ENCODE measurements at places on chromosomes 16 and 17.

GRCh38 chr16:54288030-54288834 lies 1.6 kb upstream of the IRX3 start:
- no peak for DNase-seq

GRCh38 chr17:9839433-9839832 lies 13.7 kb downstream of the GLP2R start:
- DNase-seq = no peak

GRCh38 chr17:15963670-15964110 lies 18.8 kb downstream of the ADORA2B start:
- no peak for DNase-seq

DNA sequence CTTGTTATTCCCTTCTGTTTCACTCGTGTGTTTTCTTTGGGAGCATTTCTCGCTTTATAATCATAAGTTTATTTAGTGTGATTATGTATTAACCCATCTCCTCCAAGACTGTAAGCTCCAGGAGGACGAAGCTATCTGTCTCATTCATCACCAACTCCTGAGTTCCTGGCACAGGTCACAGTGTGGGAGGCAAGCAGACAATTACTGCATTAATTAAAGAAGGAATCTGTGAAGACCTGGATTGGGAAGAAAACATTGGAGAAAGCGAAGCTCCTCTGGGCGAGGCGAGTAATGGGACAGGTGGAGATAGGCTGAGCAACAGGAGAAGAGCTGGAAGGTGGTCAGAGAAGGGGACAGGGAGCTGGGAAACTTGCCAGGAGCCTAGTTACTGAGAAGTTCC lies 7.8 kb upstream of the CAMKK1 start:
- no peak for DNase-seq

- DNase-seq = no peak
Measured at GRCh38 chr17:35191001-35191695, 3.0 kb downstream of the SLC35G3 start.

DNA sequence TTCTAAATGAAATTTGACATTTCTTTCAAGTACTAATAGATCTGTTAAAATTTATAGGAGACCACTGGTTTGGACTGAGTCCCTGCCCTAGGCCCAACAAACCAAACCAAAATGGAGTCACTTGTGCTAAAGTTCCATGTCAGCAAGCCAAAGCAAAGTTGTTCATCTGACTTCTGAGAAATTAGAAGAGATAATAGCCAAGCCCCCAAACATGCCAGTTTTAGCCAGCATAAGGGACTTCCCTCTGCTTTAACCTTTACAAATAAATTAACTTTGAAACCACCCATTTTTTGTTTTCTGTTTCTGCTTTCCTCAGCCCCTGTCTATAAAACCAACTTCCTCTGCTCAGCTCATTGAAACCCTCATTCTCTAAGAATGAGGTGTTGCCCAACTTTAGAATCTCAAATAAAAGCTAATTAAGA lies 18.9 kb downstream of the CDR2 start:
- DNase-seq = no peak

- DNase-seq = no peak
Measured at GRCh38 chr16:9102379-9102778, 10.9 kb downstream of the HAPSTR1 start.

DNA sequence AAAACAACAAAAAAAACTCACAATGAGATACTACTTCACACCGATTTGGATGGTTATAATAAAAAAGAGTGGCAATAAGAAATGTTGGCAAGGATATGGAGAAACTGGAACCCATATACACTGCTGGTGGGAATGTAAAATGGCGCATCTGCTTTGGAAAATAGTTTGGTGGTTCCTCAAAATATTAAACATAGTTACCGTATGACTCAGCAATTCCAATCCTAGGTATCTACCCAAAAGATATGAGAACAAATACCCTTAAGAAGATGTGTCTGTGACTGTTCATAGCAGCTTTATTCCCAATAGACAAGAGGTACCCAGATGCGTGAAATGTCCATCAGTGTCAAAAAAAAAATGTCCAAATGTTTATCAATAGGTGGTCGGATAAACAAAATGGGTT lies 7.2 kb downstream of the CPPED1 start:
- DNase-seq = no peak

- DNase-seq = no peak
Measured at GRCh38 chr16:70745536-70746025, 55.4 kb downstream of the VAC14 start.

- DNase-seq = no peak
Measured at GRCh38 chr17:62937606-62938005, 28.4 kb upstream of the TANC2 start.

GRCh38 chr17:58371300-58371950 lies 19.4 kb upstream of the SUPT4H1 start:
- DNase-seq = no peak

GRCh38 chr17:79843474-79843815 lies 4.2 kb upstream of the CBX4 start:
- DNase-seq = no peak

DNA sequence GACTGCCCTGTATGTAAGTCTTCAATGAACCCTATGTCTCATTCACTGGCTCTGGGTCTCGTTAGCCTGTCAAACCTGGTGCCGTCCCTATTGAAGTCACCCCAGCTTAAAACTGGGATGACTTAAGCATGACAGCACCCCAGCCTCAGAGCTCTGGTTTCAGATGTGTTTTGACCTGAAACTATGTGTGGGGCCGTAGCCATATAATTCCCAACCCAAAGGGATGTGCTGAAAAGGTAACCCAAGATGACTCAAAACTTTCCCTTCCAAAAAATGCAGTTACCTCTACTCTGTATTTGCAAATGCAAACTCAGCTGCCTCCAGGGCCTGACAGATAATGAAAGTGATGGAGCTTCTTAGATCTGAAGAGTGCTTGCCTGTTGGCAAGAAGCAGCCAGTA lies 478.3 kb upstream of the ERCC4 start:
- DNase-seq = no peak

DNA sequence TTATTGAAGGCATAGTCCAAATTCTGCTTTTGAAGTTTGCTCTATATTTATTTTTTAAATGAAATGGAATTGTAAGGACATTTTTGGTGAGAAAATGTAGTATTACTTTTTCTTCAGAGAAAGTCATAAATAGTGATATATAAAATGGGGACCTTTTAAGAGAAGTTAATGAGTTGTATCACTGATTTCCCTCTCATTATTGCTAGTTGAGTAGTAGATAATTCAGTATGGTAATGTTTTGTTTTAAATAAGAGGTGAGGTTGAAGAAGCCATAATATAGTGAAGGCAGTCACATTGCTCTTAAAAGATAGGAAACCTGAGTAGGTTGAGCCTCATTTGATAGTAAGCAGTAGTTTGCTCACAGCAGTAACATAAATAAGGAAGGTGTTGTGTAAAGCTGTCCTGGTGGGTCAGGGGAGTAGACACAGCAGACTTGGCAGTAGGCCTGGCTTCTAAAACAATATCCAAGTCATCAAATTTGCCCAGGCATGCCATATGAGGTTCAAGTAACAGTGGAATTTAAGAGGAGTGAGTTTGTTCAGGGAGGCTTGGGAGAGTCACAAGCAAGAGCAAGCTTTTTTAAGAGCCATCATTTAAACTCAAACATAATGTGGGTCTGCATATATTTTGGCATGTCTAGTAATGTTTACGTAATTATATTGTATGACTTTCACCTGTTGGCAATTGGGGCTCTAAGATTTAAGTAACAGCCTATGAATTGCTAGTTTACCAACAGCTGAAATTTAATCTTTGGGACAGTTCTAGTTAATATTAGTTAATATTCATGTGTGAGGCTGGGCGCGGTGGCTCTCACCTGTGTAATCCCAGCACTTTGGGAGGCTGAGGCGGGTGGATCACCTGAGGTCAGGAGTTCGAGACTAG lies 6.5 kb downstream of the NFATC3 start:
- no peak for DNase-seq

- no peak for DNase-seq
Measured at GRCh38 chr17:42402117-42402516, 13.9 kb upstream of the STAT3 start.

- no peak for DNase-seq
Measured at GRCh38 chr16:870856-871561, 70.5 kb upstream of the GNG13 start.

DNA sequence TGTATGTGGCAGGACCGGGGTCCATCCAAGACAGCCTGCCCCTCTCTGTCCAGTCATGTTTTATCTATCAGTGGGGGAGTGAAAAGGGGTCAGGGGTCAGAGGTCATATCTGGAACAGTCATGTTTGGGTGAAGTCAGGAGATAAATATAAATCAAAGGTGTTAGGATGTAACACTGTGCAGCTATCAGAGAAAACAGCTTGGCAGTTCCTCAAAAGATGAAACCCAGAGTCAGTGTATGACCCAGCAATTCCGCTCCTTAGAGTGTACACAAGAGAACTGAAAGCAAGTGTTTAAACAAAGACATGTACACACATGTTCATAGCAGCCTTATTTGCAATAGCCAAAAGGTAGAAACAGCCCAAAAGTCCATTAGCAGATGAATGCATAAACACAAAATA lies 361.3 kb downstream of the FOXL1 start:
- no peak for DNase-seq

DNA sequence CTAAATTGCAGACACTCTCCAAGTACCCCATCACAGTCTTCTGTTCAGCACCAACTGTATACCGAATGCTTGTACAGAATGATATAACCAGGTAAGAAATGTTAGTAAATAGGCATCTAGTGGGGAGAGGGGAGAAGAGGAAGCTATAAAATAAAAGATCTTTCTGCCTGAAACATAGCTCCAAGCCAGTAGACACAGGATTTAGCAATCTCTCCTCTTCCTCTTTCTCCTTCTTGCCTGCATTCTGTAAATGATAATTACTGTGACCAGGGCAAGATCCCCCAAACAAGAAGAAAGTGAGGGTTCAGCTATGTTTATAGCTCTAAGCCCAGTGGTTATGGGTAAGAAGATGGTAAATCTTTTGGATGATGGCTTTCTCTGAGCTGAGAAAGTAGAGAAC lies 17.9 kb downstream of the ACSM3 start:
- no peak for DNase-seq

DNA sequence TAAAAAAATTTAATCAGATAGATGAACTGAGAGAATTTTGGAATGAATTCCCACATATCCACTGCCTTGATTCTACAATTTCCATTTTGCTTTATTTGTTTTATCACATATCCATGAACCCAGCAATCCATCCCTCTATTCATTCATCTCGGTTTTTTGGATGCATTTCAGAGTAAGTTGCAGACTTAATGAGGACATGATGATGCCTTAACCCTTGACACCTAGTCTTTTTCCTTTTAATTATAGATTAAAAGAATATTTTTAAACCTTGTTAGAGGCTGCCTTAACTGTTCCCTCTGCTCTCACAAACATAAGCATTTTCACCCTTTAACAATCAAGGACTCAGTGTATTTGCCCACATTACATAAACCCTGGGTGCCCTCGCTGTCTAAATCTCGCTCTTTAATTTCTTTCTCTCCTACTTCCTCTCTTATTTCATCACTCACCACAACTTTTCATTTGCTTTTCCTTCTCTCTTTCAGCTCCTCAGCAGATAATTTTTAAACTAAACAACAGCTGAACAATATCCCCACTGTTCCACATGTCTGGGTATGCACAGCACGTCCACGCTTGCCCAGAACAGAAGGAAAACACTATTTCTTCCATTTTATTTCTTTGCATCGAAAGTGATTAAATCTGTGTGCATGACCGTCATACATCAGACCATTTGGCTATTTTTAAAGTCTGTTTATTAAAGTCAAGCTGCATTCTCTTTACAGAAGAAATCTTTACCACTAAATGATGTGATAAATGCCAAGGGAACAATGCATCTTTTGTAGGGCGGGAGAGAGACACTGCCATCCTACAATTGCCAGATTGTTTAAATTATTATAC lies 39.9 kb downstream of the IQCK start:
- DNase-seq = no peak

GRCh38 chr16:30149250-30149930 lies 26.4 kb upstream of the MAPK3 start:
- DNase-seq = no peak

DNA sequence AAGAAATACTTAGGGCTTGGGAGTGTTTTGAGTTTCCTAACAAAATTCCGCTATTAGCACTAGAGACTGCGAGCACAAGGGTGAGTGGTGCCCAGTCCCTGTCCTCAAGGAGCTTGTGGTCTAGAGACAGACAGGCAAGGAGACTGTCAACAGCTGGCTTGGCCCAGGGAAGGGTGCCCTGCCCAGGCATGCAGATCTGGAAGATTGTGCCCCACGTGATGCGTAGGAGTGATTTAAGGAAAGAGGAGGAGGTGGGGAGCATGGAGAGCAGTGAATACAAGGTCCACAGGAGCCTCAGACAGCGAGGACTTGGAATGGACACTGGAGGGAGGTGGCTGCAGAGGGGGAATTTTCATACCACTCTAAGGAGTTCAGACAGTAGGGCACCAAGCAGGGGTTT lies 25.0 kb downstream of the SCPEP1 start:
- DNase-seq = no peak

DNA sequence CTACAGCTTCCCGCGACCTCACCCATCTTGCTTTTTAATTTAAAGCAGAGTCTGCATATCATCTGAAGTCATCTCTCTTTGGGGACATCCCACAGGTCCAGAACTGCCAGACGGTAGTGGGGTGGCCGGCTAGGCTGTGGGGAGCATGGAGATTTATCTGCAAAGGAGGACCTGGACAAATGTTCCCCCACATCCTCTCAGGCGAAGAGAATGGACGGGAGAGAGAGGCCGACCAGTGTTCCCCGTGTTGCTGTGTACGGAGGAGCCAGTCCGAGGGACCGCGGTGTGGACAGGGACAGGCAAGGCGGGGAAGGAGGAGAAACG lies 665 bp upstream of the MT1M start:
- no peak for DNase-seq

GRCh38 chr16:68605746-68606145 lies 39.4 kb upstream of the CDH3 start:
- no peak for DNase-seq

GRCh38 chr17:27473190-27473747 lies 17.0 kb downstream of the KSR1 start:
- DNase-seq = no peak

GRCh38 chr17:74879308-74879707 lies 6.5 kb upstream of the FDXR start:
- no peak for DNase-seq

- DNase-seq = peak; percentile 88
Measured at GRCh38 chr16:10385725-10386516, at the start of gene ATF7IP2. Gene ATF7IP2, plus strand, starts transcription at chr16:10386061. Its CDS starts 44,560 bp downstream, at chr16:10430621.

DNA sequence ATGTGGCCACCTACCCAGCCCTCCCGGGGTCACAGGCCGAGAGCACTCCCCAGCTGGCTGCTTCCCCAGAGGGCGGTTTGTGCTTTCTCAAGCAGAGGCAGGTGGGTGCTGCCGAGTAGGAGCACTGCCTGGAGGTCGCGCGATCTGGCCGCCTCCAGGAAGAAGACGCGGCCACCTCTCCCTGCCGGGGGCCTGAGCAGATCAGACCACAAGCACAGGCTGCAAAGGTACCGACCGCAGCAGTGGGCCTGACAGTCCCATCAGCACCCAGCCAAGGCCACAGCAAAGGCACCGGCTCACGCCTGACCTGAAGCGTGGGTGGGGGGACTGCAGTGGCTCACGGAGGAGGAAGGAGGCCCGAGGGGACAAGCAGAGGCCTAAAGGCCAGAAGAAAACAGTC lies 15.2 kb upstream of the IGFALS start:
- no peak for DNase-seq

DNA sequence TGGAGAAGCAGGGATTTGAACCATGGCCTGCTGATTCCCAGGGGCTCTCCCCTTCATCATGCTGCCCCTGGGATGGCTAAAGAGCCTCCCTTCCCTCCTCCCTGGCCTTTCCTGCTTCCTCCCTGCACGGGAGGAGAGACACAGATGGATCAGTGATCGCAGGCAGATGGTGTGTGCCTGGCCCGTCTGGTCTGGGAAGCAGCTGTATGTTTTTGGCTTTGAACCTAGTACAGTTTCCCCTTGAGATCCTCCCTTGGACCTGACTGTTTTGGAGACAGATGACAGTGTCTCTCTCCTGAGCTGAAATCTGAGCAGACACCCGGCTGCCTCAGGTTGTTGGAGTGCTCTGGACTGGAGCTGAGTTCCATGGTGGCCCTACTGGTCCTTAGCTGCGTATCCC lies 29.0 kb upstream of the ATP2C2 start:
- no peak for DNase-seq
